ENCODE measurements at places on chromosomes 5 and 9.

DNA sequence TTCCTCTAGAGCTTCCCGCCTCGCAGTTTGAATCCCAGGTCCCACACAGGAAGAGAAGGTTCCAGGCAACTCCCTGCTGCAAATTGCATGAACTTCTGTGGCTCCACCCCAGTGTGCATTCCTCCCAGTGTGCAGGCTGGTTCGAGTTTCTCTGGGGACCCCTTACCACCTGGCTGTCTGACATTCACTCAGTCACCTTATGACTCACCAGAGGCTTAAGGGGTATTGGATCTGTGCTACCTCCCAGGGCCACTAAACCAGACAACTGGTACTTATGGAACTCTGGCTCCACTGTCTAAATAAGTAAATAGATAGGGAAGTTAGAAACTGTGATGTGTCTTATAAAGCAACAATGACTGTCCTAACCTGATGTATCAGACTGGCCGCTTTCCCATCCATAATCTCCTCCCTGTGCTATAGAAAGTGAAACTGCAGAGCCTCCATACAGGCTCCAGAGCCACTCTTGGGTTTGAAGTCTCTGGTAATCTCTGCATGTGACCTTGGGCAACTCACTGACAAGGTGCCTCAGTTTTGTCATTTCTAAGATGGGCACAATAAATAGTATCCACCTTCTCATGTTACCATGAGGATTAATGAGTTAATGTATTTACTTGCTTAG, 720.6 kb downstream of the SEMA5A start:
- H3K27me3 ChIP-seq = no peaks in the 10 kb centered on the region
- no peak overlapping the region for H3K27ac ChIP-seq
- no peaks in the 10 kb centered on the region for H3K4me1 ChIP-seq
- DNase-seq = no peak
- H3K36me3 ChIP-seq = no peaks in the 10 kb centered on the region

- H3K27ac ChIP-seq = no peak overlapping the region
- no peaks in the 10 kb centered on the region for H3K27me3 ChIP-seq
- no peak for DNase-seq
- H3K4me1 ChIP-seq = no peaks in the 10 kb centered on the region
- no peak overlapping the region for H3K4me3 ChIP-seq
Measured at GRCh38 chr9:19208653-19209052, 21.8 kb upstream of the DENND4C start.

DNA sequence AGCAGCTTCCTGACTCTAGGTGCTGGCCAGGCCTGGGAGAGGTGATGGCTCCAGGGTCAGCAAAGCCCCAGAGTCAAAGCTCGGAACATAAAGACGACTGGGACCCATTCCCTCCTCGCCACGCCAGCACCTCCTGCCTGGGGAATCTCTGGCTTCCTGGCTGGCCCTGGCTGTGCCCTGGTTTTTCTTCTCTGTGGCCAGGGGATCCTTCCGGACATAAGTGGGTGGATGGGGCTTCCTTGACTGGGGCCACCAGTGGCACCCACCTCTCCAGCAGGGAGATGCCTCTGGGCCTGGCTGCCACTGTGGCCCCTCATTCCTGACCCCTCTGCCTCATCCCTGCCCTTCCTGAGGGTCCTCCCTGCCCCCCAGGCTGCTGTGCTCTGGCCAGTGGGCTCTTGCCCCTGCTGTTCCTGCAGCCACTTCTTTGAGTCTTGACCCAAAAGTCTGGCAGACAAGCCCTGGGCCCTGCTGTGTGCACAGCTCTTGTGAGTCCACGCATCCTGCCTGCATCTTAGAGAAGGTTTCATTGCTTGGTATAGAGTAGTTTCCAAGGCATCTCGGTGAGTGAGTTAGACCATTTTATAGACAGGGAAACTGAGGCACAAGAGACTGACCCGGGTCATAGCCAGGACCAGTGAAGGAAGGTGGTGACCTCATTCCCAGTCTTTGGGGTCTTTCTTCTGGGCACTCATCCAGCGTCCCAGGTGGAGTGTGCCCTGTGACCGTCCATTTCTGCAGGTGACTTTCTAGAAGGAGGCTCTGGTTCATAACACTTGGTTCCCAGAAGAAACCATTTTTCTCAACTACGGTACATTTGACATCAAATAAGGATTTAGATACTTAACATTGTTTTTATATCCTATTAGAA, 17.3 kb upstream of the LPCAT1 start:
- H3K36me3 ChIP-seq = no peaks in the 10 kb centered on the region
- DNase-seq = no peak
- H3K4me3 ChIP-seq = no peak overlapping the region
- H3K27me3 ChIP-seq = no peaks in the 10 kb centered on the region
- H3K27ac ChIP-seq = no peak overlapping the region

- peaks cover 4% of the 10 kb centered on the region for H3K4me1 ChIP-seq
- no peaks in the 10 kb centered on the region for H3K27me3 ChIP-seq
- peak overlapping the region; percentile 100 for H3K4me3 ChIP-seq
- peaks cover 3% of the 10 kb centered on the region for H3K36me3 ChIP-seq
- H3K27ac ChIP-seq = peak overlapping the region; percentile 98
- no peak for DNase-seq
Measured at GRCh38 chr5:163459462-163459818, 462 bp downstream of the NUDCD2 start.

DNA sequence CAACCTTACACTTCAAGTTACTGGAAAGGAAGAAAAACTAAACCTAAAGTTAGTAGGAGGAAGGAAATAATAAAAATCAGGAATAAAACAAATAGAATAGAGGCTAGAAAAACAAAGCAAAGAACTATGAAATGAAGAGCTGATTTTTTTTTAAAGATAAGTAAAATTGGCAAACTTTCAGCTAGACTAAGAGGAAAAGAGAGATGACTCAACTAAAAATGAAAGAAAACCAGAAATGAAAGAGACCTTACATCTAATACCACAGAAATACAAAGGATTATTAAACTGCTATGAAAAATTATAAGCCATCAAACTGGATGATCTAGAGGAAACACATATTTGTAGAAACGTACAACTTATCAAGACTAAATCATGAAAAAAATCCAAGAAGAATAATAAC, 60.0 kb downstream of the PRRC1 start:
- H3K27ac ChIP-seq = no peak overlapping the region
- H3K27me3 ChIP-seq = no peaks in the 10 kb centered on the region
- H3K36me3 ChIP-seq = no peaks in the 10 kb centered on the region

DNA sequence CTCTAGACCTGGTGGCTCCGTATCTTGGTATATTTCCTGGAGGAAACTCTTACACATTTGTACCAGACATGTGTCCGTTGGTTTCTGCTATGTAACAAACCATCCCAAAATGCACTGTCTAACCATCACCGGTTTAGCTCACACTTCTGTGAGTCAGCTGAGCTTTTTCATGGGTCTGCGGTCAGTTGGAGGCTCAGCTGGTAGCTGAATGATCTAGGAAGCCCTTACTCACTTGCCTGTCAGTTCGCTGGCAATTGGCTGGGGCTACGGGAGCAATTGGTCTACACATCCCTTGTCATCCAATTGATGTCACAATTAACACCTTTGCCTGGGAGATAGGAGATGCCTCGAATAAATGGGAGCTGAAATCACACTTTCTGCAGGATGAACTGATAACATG, 11.6 kb upstream of the WHRN start:
- no peak overlapping the region for H3K27ac ChIP-seq
- no peaks in the 10 kb centered on the region for H3K27me3 ChIP-seq
- H3K4me3 ChIP-seq = no peak overlapping the region
- no peaks in the 10 kb centered on the region for H3K4me1 ChIP-seq

DNA sequence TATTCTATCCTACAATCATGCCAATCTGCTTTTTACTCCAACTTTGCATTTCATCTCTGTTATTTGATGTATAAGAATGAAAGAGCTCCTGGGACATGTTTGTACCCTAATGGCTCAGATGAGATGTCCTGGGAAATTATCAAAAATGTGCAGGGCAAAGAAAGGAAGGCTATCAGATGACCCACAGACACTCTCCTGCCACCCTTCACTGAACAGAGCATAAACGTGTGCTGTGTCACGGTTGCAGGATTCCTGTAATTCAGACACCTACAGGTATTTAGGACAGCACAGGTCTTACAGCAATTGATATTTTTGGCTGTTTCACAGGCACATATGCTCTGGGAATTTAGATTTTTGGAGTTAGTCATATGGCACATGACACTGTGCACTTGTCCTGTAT, 149.2 kb upstream of the GAS1 start:
- H3K27ac ChIP-seq = no peak overlapping the region
- no peaks in the 10 kb centered on the region for H3K36me3 ChIP-seq
- H3K4me1 ChIP-seq = no peaks in the 10 kb centered on the region
- peak; percentile 52 for DNase-seq
- H3K27me3 ChIP-seq = no peaks in the 10 kb centered on the region

All from kidney (tissue), 22 donors.